Gastrocnemius medialis (tissue), 4 donors: ENCODE measurements at places on chromosomes 2 and 18.
A peak's percentile ranks its signal among the peaks of the same experiment; 100 is the strongest.

DNA sequence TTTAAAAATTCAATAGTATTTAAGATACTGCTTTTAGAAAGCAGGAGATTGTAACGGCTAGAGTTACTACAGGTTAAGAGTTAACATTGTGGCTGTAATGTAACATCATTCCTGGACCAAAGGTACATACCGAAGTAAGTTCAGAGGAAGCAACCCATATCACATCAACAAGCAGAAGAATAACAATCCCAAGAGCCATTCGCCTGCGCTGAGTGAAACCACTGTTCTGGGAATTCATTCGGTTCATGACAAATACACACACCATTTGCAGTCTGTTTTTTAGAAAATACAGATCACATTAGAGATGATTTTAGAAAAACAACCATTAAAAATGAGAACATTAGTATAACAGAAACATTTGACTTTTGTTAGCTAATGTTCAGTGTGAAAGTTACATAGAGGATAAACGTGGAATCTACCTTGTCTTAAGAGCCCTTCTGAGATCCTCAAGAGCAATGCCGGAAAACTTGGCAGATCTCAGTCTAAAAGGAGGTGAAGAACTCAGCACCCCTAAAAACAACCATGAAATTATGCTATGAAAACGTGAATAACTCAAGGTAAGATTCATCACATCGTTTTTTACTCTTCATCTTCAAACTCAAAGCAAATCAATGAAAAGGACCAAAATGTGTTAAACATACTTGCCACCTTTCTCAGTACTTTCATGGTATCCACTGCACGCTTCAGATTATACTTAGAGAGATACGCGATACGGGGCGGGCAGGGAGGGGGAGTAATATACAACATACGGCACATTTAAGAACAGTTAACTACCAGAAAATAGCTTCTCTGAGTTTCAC lies 1.2 kb downstream of the SLC35F5 start:
- no peak for DNase-seq

GRCh38 chr2:136344339-136344738 lies 226.4 kb upstream of the CXCR4 start:
- DNase-seq = no peak

DNA sequence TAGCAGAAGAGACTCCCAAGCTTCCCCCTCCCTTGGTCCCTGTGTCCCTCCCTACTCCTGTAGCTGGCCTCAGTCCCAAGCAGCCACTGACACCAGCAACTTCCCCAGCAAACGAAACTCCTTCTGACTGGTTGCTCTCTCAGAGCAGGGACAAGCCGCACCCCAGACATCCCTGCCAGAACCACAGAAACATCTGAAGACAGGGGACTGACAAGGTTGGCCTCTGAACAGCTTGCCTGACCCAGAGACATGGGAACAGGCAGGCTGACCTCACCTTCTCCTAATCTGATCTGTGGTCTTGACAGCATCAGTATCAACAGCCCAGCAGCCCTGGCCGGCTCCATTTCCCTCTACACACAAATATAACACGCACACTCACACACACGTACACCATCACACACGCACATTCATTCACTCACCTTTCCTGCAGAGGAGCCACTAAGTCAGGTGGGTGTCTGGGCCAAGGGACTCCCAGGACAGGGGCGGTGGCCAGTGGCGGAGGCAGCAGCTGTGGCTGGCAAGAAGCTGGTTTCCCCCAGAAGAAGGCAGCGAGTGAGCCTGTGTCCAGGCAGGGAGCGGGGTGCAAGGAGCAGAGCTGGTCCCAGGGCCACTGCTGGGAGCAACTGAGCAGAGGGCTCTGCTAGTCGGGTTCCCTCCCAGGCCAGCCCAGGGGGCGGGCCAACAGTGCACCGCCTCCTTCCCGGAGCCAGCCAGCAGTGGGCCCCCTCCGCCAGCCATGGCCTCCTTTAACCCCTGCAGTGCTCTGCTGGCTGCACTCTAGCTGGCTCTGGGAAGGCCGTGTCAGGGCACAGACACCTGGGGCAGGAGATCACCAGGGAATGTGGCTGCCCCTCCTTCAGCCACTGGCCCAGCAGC lies 59.1 kb downstream of the TNS1 start:
- peak; percentile 58 for DNase-seq

DNA sequence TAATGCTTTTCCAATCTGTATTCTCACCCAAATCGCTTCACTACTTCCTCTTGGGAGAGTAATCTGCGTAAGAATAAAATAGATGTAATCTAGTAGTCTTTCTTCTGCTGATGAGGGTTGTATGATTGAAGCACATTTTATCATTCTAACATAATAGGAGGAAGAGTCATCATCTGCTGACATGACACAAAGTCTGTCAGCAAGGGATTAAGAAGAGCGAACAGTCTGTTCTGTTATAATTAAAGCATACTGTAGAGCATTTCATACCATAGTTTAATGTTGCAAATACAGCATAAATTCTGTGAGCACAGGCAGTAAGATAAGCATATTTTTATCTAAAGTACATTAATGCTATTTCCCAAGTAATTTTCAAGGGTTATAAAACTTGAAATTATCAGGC lies 10.4 kb downstream of the SLC25A52 start:
- no peak for DNase-seq

GRCh38 chr2:23273786-23274185 lies 111.2 kb upstream of the KLHL29 start:
- no peak for DNase-seq
